AG20443 (cell line): ENCODE measurements at places on chromosomes 12 and 14.

DNA sequence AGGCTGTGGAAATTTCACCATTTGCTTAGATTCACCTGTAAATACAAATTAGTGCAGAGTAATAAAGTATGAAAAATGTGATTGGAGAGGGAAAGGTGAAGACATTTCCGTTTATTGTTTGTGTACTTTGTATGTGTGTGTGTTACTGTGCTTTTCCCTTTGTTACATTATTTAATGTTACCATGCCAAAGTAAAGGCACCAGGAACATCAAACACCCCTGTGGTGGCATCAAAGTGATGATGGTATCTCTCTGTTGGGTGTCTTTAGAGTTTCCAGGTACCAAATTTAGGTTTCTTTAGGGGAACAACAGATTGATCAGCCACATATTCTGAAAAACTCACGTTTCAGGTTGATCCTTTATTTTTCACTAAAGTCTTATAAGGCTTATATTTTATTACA, 189.0 kb upstream of the FBXO33 start:
- no peak for DNase-seq

- peak; percentile 83 for DNase-seq
Measured at GRCh38 chr14:68941820-68942219, 37.3 kb downstream of the ACTN1 start.

DNA sequence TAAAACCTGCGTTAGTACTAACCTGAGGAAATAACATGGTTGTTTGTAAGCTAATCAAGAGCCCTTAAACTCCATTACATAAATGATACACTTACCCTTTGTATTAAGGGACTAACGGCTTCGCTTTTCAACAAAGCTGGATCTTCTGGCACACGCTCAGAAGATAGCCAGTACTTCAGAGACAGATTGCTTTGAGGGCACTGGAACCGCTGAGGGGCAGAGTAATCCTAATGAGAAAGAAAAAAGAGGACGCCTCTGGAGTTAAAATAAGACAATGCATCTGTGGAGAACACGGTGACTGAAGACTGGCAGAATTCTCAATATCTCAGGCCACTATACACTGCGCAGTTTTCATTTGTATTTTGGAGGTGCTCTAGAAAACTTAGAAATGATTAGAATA, 1.5 kb upstream of the KTN1 start:
- peak; percentile 25 for DNase-seq

GRCh38 chr12:104568935-104569334, 112.2 kb downstream of the CHST11 start:
- DNase-seq: no peak

GRCh38 chr12:3603576-3603975, 112.6 kb downstream of the PRMT8 start:
- DNase-seq: no peak

DNA sequence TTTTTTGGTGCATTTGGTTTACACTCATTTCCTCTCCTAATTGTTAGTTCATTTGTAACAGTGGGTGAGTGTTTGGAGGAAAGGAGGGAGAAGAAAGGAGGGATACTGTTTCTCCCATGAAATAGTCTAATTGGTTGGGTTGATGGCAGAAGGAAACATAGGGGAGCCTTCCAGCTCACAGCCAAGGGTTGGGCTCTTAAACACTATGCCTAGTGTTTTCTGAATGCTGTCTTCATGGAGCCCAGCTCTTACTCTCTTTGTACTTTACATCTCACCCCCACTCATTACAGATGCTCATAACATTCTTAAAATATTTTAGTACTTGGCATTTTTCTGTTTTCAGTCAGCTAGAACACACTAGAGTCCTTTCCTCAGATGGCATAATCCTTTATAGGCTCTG, 38.2 kb downstream of the BAZ2A start:
- peak; percentile 51 for DNase-seq

- peak; percentile 80 for DNase-seq
Measured at GRCh38 chr12:70645494-70646317, 8.5 kb upstream of the PTPRB start.
